ENCODE measurements at places on chromosomes 7 and 10. TPM values are rescaled to one million over a fixed set of nuclear protein-coding genes. Genes with fewer than 3 reads are reported as not detected.

The SOSTDC1 gene
- 7.2 TPM for total RNA-seq

The ACTR3C gene
- total RNA-seq: 29.6 TPM

The SPDYE16 gene
- not detected for total RNA-seq

The IKZF1 gene
- 4.9 TPM for total RNA-seq

The CALML5 gene
- not detected for total RNA-seq

The PCLO gene
- 8.8 TPM for total RNA-seq

The METTL27 gene
- 4.0 TPM for total RNA-seq

The GSTO2 gene
- 18.9 TPM for total RNA-seq

The SH2D4B gene
- total RNA-seq: not detected

The CHAT gene
- total RNA-seq: 0.16 TPM

The OPN4 gene
- total RNA-seq: not detected

The LIPN gene
- not detected for total RNA-seq
